DND-41 (cell line): ENCODE measurements at places on chromosomes 5 and 9.

DNA sequence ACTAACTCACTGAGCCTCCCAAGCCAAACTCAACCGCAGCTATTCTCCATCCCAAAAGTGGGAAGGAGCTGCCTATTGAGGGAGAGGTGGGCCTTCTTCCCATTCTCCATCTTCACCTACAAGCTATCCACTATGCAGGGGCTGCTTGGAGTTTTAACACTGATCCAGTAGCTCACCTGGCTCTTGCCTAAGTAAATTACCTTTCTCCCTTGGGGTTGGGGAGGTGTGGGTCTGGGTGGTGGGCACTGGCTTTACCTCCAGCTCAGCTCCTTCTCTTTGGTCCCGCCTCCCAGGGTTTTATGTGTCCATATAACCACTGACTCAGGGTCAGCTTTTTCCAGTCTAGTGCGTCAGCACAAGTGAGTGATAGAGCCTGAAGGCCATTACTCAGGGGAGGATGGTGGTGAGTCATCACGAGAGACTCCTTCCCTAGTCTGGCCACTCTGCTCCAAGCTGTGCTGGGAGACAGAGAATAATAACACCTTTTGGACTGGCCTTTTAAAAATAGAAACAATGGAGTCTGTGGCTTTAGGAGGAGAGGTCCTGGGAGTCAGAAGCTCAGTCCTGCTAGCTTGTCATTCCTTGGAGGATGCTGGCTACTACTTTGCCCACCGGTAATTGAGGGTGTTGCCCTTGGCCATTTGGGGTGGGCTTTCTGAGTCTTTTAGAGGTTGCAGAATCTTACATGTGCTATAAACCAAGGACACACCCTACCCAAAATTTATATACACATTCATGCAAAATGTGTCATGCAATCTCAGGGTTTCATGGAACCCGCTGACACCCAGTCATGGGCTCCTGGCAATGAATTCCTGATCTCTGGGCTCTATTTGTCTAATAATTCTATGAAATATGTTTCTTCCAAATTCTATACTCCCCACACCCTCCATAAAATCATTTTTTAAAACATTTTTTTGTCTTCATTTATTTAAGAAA is 35.6 kb upstream of the ATP6V1G1 start:
- H3K27ac ChIP-seq = no peak overlapping the region
- H3K4me3 ChIP-seq = no peak overlapping the region
- no peaks in the 10 kb centered on the region for H3K36me3 ChIP-seq
- no peaks in the 10 kb centered on the region for H3K27me3 ChIP-seq
- DNase-seq = no peak

- H3K36me3 ChIP-seq = no peaks in the 10 kb centered on the region
- DNase-seq = no peak
- H3K27ac ChIP-seq = no peak overlapping the region
- H3K4me1 ChIP-seq = no peaks in the 10 kb centered on the region
- peaks cover 10% of the 10 kb centered on the region for H3K27me3 ChIP-seq
Observed at GRCh38 chr5:141757402-141757801, 75.4 kb upstream of the ARAP3 start.

DNA sequence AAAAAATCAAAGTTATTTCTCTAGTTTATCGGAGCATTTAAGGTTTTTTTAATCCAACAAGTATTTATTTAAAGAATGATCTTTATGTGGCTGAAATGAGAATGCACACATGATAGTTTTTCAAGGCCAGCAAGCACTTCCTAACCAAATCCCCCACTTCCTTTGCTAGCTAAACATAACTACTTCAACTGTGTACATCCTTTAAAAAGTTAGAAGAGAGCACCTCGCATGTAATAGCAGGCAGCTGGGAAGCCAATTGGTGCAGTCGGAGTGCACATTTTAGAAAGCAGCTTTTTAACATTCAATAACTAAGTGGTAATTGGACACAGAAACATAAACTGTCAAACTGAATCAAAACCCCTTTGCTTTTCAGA is 245.7 kb downstream of the BNC2 start:
- no peaks in the 10 kb centered on the region for H3K36me3 ChIP-seq
- no peak for DNase-seq
- H3K27ac ChIP-seq = 0 out of 2 replicates have a peak overlapping the region, but pooled peaks have one; percentile 32
- H3K27me3 ChIP-seq = no peaks in the 10 kb centered on the region
- H3K4me3 ChIP-seq = no peak overlapping the region
- peaks cover 53% of the 10 kb centered on the region for H3K4me1 ChIP-seq

DNA sequence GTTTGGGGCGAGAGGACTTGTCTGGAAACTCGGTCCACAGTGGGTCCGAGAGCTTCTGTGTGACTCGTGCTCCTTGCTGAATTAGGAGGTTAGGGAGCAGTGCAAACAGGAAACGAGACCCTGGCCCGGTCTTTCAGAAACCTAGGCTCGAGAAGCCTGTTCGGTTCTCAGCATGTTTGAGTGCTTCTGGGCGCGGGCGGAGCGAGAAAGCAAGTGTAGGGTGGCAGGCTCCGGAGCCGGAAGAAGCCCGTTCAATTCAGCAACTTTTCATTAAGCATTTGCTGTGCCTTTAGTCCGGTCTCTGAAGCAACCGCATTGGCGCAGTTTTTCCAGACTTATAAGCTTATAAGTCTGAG is 547 bp downstream of the CLTA start:
- peaks cover 21% of the 10 kb centered on the region for H3K36me3 ChIP-seq
- H3K4me3 ChIP-seq = peak overlapping the region; percentile 54
- H3K4me1 ChIP-seq = peaks cover 38% of the 10 kb centered on the region
- peak overlapping the region; percentile 89 for H3K27ac ChIP-seq
- DNase-seq = peak; percentile 49

- DNase-seq = no peak
- H3K4me3 ChIP-seq = no peak overlapping the region
- H3K36me3 ChIP-seq = no peaks in the 10 kb centered on the region
- H3K4me1 ChIP-seq = no peaks in the 10 kb centered on the region
- H3K27me3 ChIP-seq = no peaks in the 10 kb centered on the region
Observed at GRCh38 chr9:112348257-112349007, 15.0 kb upstream of the PTBP3 start.

DNA sequence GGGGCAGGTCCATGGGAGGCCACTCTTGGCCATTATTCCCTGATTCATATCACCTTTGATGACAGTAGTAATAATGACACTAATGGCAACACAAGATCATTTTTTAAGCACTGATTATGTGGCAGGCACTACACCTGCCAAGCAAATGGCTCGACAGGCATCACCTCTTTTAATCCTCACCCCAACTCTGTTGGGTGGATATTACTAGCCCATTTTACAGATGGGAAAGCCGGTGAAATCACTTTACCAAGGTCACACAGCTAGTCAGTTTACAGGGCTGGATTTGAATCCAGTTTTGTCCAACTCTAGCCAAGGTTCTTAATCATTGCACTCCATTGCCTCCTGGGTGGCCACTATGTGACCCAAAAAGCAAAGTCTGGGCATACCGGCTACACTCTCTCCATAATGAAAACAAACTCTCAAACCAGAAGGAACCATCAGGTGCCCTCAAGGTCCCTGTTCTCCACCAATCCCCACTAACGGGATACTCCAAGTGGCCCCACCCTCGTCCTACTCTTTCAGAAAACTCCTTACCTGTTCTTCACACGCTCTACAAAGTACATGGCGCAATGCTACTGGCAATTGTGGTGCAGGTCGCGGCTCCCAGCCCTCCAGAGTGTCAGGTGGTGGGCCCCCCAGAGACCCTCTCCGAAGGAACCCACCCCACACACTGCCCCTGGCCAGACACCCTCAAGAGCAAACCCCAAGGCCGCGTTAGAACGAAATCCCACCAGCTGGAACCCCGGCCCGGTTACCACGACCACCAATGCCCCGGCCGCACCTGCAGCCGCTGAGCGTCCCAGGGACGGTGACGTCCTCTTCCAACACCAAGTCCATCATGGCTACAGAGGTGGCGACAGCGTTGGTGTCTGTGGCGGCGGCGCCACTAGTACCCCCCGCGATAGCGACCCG is 572 bp downstream of the CDK5RAP2 start:
- peaks cover 6% of the 10 kb centered on the region for H3K36me3 ChIP-seq
- H3K4me3 ChIP-seq = peak overlapping the region; percentile 84
- H3K27ac ChIP-seq = peak overlapping the region; percentile 87
- H3K4me1 ChIP-seq = peaks cover 43% of the 10 kb centered on the region
- DNase-seq = no peak

- no peaks in the 10 kb centered on the region for H3K27me3 ChIP-seq
- no peak overlapping the region for H3K27ac ChIP-seq
- no peak overlapping the region for H3K4me3 ChIP-seq
- no peaks in the 10 kb centered on the region for H3K36me3 ChIP-seq
- no peak for DNase-seq
Observed at GRCh38 chr9:121718501-121718900, 67.1 kb downstream of the DAB2IP start.

GRCh38 chr9:94672811-94673487 is 33.6 kb upstream of the FBP1 start:
- H3K4me3 ChIP-seq = no peak overlapping the region
- H3K27ac ChIP-seq = no peak overlapping the region
- DNase-seq = no peak
- H3K27me3 ChIP-seq = no peaks in the 10 kb centered on the region
- peaks cover 16% of the 10 kb centered on the region for H3K4me1 ChIP-seq
- no peaks in the 10 kb centered on the region for H3K36me3 ChIP-seq

DNA sequence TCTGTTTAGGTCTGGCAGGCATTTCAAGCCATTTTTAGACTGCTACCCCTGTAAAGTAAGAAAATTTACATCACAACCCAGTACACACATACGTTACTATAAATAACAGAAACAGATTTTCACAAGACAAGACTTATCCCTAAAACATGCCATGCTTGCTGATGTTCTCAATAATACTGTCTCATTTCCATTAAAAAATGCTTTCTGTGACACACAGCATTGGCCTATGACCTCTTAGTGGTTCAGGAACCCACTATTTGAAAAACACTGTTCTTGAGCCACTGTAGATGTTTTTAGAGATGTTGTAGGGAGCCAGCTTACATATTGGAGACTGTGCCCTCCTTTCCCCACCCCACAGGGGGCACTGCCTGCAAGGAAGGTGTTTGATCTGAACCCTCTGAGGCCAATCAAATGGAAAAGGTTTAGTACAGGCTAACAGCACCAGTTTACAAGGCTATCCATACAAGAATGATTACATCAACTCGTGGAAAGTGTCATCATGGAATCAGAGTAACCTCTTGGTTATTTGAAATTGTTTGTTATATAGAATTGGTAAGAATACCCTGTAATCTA is 30.8 kb downstream of the ZSWIM6 start:
- no peak for DNase-seq
- no peaks in the 10 kb centered on the region for H3K27me3 ChIP-seq
- H3K4me1 ChIP-seq = no peaks in the 10 kb centered on the region
- H3K36me3 ChIP-seq = no peaks in the 10 kb centered on the region
